ENCODE measurements at places on chromosomes 12 and 14.

DNA sequence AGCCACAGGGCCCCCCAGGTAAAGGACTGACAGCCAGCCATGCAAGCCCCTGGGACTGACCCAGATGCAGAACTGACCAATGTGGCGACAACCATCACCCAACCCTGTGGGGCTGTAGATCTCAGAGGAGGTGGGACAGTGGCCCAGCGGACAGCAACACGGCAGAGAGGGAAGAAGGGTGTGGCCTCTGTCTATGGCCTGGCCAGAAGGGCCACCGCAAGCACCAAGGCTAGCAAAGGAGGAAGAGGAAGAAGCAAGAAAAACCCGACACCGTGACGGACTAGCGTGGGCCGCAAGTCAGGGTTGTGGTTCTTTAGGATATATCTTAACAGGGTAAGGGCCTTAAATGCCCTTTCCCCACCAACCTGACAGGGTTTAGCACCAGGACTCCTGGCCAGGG lies 71.2 kb downstream of the ITPK1 start:
- no peak for DNase-seq

DNA sequence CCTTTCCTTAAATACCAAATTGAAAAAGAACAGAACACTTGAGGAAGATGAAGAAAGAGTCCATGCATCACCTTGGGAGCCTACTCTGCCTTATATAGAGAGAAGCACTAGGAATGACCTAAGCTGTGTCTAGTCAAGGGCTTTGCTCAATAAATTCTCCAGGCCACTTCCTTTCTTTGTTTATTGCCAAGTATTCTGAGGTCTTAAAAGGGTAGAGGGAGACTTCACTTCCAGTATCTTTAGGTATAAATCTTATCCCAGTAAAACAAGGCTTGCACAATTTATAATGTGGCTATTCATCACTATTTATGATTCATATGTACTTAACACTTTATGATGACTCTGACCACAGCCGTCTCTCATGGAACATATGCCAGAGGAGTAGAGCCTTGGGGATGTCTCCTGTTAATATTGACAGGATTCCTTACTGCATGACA lies 85.1 kb upstream of the ARHGAP5 start:
- no peak for DNase-seq

DNA sequence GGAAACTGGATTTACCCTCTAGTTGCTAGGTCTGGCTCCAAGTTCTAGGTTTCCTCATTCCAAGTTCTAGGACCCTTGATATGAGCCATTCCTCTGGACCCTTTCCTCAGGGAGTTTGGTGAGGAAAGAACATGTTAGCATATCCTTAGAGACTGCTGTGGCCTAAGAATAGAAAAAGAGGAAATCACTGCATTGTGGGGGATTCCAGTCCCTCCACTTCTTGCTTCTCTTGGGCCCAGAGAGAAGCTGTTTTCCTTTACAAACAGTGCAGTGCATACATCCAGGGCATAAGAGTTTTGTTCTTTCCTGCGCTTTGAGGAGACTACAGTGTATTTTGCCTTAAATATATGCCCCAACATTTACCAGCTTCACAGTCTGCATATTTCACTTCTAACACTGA lies 59.0 kb downstream of the LLPH start:
- DNase-seq, result no peak

DNA sequence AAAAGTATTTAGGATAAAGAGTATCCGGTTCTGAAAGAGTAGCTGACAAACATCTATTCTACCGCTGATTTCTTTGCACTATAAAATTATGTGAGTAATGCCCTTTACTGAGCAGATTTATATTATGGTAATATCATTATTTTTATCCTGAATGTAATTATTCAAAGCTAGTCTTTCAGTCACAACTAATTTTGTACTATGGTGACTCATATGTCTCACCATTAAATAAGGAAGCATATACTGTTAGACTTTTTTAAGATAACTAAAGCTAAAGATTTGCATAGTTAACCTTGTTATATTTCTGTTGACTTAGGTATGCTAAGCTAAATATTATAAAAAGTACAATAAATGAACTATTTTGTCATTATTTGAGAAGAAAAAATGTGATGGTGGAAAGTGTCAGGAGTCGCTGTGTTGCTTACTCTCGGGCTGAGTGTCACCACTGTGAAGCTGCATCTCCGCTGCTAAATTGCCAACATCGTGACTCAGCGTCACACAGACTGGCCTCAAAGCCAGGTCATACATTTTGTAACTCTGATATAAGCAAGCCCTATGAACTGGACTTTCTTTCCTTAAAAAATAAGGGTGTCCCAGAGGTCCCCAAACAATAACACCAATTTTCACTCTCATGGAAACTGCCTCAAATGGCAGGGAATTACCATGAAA lies 69.1 kb upstream of the SSTR1 start:
- no peak for DNase-seq

Data from anterior cingulate cortex (tissue), 58 donors.